NCI-H524 treated with DMSO at 0.1 percent for 48 hours (cell line): ENCODE measurements at places on chromosomes 3 and 15.
A peak's percentile ranks its signal among the peaks of the same experiment; 100 is the strongest.

DNA sequence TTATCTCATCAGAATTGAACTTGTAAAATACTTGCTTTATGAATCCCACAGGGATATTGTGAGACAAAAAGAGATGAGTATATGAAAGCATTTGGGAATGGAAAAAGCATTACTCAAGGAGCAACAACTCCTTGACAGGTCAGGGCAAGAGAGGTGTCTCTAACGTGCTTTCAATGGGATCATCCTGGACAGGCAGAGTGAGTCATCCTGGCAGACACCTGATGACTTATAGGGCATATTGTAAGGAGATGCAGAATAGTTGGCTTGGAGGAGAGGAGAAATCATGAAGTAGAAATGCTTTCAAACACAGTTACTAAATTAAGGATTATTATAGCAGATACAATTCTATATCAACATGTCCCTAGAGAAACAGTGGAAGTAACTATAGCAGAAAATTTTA is 71.9 kb upstream of the THSD4 start:
- DNase-seq = no peak

DNA sequence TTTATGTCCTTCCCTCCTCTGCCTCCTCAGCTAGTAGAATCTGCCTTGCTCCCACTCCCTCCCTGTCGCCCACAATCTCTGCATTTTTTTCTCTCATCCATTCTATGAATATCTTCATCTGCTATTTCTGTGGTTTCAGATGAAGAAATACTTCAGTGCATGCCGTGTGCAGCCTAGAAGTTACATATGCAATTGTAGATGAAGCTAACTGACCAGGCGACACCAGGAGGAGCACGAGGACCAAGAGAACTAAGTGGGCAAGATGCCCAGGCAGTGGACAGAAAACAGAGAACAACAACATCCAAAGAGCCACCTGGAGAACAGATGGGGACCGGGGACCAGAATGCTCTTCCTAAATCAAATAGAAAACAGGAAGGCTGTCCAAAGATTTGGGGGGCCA is 121.4 kb upstream of the ATP11B start:
- DNase-seq = no peak

DNA sequence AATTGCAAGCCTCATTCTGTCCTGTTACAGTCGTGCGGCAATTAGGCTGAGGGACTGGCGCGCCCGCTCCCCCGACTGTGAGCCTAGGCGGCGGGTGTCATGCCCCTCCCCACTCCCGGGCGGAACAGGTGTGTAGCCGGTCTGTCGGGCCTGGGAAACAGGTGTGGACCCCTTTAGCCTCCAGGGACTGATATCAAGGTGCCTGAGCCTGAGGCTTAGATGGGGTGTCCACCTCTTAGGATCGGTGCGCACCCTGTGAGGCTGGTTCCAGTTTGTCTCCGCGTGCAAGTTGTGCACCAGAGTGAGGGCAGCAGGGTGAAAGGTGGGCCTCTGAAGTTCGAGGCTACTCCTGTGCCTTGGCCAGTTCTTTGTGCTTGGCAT is 686 bp downstream of the VPS8 start:
- DNase-seq = no peak

DNA sequence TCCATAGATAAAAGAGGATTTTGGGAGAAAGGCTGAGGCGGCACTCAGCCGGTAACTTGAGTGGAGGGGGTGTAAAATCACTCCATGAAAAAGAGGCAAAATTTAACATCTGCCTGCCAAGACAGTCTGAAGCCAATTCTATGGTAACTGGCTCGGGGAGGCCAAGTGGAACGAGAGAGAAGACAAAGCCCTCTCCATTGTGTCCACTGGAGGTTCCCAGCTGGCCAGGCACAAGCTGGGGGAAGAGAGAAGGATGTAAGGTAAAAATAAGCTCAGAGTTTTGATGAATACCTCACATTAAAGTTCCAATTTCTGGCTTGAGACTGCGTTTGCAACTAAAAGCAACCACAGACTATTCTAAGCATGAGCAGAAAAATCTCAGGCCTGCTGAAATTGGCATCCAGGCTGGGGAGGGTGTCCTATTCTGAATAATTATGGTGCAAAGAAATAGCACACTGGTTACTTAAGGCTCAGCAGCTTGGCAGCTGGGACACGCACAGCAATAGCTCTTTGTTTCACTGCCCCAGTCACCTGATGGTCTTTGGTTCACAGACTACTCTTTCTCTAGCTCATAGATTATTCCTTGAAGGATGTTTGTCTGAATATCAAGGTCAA is 48.8 kb downstream of the CHRD start:
- no peak for DNase-seq

DNA sequence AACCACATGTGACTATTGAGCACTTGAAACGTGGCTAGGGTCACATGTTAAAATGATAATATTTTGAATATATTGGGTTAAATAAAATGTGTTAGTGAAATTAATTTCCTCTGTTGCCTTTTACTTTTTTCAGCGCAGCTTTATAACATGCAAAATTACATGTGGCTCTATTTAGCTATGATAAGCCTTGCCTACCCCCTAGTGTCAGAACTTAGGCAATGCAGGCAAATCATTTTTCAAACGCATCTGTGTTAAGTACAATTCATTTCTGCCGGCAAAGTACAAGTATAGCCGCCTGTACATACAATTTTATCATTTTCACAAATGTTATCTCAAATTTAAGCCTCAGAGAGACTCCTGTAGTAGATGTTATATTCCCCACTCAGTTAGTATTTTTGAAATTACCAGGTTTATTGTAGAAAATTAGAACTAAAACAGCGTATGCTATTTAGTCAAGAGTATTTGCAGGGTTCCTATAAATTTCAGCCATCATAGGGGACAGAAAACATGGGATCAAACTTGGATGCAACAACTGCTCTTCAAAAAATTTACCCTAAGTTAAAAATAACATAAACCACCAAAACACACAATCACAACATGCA is 56.1 kb downstream of the TAFA4 start:
- DNase-seq = peak; percentile 10

DNA sequence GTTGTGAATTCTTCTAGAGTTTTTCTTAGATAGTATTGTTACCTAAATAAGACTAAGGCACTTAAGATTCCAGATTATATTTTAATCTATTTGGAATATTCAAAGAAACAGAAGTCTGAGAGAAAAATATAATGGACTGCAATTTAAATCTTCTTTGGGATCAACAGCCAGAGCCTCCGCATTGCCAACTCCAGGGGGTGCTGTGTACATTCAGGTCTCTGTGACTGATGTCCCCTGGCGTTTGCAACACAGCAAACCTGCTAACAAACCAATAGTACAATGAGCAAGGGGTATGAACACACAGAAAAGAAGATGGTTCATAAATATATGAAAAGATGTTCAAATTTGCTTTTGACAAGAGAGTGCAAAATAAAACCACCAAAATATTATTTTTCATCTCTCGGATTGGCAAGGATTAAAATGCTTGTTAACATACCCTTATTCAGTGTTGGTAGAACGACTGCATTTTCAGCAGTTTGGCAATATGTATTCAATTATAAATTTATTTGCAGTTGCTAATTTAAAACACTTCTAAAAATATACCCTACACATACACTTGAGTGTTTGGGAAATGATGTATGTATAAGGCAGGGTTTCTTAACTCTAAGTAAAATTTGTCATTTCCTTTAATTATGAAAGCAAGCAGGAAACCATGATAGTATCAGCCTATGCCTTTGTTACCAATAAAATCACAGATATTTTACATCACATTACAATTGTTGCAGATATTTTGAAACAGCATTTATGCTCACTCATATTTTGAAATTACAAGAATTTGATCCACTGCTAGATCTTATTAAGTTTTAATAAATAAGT is 16.1 kb upstream of the TM4SF1 start:
- no peak for DNase-seq

DNA sequence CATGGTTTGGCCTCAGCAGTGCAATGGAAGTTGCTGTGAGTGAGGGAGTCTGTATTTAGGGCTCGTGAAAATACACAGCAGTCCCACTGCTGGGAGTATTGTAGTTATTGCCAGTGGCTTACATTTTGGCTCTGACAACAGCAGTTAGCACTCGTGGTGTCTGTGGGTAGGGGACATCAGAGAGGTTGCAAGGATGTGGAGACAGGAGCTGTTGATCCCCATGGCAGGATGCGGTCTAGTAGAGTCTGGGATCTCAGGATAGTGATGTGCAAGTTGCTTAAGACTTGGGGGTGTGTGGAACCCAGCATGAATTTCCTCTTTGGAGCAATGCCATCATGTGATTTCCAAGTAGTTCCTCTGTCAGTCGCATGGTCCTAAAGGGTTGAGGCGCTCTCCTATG is 59.9 kb downstream of the GALK2 start:
- DNase-seq = no peak

- DNase-seq = no peak
Measured at GRCh38 chr15:45307230-45307924, 55.3 kb downstream of the SLC28A2 start.

DNA sequence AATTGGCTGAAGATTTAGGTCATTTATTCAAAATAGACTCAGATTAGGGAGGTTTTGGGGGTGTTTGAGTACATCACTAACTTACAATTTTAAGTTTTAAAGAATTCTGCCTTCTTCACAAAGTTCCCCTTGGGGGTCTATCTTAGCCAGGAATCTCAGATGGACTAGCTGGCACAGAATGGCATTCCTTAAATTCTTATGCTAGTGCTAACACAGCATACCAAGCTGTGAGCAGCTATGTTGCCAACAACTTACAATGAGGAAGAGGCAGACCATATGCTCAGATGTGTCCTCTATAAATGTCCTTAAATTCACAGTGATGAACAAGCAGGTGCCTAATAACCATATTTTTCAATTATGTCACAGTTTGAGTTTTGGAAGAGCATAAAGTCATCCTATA is 60.9 kb upstream of the NPHP3 start:
- no peak for DNase-seq

GRCh38 chr3:34758630-34759261 is 880.6 kb upstream of the ARPP21 start:
- DNase-seq = no peak

- DNase-seq = no peak
Measured at GRCh38 chr15:85622221-85622831, 172.4 kb downstream of the KLHL25 start.

DNA sequence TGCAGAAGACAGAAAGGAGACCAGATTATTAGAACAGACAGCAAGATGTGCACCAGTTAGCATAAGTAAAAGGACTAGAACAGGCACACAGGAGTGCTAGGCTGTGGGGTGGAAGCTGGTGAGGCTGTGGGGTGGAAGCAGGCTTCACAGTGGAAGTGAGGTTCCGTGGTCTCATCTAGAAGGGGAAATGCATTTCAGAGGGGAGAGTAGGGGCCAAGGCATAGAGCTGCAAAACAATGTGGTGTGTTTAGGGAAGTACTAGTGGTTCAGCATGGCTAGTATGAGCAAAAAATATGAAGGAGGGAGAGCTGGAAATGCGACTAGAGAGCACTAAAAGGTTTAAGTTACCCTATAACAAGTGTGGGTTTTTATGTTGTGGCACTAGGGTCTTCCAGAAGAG is 6.5 kb downstream of the POPDC2 start:
- no peak for DNase-seq

GRCh38 chr3:193974191-193974652 is 161.7 kb upstream of the HES1 start:
- DNase-seq = no peak

DNA sequence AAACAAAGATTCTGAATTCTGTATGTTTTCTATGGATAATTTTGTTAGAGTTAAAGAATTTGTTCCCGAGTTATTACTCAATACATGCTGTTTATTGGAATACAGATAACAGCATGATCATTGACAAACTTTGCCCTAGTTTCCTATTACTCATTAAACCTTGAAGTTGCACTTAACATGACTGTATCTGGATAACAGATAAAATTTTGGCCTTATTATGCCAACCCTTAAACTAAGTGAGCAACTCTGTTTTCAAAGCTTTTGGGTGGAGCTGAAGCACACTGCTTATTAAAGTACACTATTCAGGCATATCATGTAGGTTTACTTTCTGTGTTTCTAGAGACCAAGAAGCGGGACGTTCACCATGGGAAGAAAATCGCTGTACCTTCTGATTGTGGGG is at the start of gene AADAC:
TSS of gene AADAC (plus strand) at position 318 of the 400 bp plus-strand sequence. CDS start at position 365, 47 bp downstream.
- DNase-seq = no peak

GRCh38 chr3:182967218-182968204 is 12.8 kb downstream of the DCUN1D1 start:
- no peak for DNase-seq

DNA sequence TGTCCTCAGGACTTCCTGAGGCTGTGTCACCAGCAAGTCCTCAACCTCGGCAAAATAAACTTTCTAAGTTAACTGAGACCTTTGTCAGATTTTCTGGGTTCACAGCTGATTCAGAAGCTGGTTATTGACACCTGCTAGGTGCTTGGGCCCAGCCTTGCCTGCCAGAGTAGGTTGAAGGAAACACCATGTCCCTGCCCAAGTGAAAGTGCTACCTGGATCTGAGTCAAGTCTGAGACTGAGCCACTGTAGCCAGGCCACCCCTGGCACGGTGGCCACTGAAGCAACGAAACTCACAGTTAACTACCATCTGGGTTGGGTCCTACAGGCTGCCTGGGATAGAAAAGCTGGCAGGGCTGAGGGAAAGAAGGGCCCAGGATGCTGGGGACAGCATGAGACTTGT is 8.2 kb downstream of the HYAL2 start:
- DNase-seq = no peak

DNA sequence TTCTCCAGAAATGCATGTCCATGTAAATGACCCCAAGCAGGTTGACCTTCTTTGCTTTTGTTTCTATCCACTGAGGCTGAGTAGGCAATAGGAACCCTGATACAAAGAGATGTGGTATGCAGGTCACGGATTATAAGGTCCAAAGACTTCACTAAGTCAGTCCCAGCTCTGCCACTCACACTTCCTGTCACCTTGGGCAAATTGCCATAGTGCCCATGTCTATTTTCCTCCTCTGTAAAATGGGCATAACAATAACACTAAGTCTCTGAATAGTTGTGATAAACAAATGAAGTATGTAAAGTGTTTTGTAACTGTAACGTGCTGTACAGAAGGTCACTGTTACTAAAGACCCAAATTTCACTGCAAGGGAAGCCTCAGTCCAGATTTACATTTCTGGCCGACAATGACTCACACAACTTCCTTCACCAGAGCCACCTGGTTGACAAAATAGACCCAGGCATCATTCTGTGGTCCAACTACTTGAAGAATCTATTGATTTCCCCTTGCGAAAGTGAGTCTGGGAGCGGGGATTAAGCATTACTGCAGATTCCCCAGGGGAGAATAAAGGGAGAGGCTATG is 175.4 kb upstream of the LPP start:
- DNase-seq = no peak

DNA sequence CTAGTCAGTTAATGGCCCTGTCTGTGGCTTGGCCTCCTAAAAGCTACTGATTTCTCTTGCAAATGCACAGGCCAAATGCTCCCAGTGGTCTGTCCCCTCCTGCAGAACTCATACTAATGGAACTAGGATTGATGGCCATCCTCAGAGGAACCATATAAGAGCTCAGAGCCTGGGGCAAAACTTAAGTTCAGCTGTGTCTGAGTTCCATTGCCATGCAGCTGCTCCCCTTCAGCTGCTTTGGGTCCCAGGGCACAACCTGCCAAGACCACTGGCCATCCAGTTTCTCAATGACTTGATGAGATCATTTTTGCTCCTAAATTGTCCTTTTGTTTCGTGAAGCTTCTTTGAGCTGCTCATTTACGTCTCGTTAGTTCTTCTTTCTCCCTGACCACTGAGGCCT is 529.5 kb upstream of the TBL1XR1 start:
- no peak for DNase-seq

GRCh38 chr3:12268049-12268735 is 20.7 kb upstream of the PPARG start:
- DNase-seq = no peak
